ELR (cell line): ENCODE measurements at places on chromosomes 1 and 21.

GRCh38 chr1:58166417-58166816 is 380.1 kb downstream of the OMA1 start:
- no peak for DNase-seq

DNA sequence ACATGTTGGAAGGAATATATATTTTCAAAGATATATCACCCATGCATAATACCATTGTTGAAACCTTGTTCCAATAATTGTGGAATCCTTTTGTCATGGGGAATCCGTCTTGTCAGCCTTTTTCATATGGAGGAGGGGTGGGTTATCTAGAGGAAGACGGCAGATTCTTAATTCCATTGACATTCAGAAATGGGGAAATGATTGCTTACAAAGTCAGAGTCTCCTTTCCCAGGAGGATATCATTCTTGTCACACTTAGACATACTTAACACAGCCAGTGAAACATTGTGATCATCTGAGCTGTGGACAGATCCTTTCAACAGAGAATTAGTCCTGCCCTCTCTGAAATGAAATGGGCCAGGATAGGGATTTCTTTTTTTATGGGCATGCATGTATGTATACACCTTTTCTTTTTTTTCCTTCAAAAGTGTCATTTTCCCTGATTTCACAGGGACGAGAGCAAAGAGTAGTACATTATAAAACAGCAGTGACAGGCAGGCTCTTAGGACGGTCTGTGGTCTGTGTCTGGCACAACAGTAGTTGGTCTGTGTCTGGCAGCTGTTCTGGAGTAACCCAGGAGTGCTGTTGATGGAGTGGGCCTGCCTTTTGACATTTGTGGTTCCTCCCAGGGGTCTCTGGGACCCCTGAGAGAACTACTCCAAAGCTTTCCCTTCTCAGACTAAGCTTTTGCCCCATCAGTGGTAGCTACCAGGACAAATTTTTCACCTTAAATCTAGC is 50.1 kb downstream of the VPS13D start:
- DNase-seq: no peak

DNA sequence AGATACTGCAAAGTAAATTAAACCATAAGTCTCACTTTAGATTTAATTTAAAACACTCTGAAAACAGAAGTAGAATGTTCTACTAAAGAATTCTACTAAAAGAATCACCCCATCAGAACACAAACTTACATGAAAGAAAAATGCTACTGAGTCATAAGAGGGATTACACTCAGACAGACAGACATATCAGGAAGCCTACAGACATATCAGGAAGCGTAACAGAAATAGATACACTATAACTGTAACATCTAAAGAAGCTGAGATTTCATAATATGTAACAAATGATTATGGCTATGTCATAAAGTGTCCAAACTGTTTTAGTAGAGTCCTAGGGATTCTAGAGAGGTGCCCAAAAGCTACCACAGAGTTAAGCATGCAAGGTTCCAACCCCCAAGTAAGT is 23.9 kb downstream of the FOXJ3 start:
- DNase-seq: no peak

- DNase-seq: peak; percentile 8
Observed at GRCh38 chr21:34670220-34670961, 1.6 kb downstream of the CLIC6 start.

DNA sequence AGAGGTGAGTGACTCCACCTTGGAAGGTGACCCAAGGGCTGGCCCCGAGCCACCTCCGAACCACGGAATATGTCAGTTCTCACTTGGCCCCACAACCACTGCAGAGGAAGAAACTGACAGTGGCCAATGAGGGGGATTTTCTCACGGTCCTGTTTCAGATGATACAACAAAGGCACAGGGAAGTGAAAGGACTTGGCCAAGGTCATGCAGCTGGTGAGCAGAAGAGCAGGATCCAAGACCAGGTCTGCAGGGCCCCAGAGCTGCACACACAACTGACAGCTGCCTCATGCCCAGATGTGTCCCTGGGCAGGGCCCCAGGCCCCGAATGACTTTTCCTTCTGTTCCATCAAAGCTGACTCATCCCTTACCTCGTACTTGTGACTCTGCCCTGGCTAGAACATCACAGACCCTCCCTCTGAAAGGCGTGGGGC is 25.8 kb upstream of the EVA1B start:
- peak; percentile 84 for DNase-seq

DNA sequence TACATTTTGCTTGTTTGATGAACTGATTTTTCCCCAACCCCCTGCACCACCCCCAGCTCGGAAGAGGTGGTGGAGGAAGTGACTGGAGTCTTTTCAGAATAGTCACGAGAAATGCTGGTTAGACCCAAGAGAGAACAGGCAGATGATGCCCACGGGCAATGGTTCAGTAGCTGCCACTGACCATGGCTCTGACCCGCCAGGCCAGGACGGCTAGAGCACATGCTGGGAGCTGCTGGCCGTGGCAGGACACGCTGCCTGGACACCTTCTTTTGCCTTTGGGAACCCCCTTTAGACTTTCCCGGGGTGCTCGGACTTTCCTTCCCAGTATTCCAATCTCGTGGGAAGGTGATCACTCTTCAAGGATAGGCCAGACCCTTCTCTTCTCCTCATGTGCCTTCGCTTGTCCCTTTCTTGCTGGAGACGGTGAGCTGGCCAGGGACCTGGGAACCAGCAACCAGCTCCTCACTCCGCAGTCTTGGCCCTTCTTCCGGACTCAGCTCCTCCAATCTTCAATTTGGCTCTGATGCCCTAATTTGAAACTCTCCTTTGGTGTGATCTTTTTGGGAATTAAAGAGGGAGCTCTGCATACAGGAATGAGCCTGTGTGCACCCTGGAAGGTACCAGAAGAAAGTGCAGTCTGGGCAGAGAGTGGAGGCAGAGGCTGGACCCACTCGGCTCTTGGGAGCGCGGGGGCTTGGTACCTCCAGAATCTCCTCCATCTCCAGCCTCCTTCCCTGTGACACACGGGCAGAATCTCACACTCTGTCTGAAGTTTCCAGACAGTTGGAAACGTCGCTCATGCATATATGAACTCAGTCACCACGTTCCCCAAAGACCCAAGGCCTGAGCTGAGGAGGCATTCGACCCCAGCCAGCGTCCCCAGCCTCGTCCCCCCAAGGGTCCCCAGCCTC is 4.0 kb upstream of the PDE9A start:
- DNase-seq: no peak

DNA sequence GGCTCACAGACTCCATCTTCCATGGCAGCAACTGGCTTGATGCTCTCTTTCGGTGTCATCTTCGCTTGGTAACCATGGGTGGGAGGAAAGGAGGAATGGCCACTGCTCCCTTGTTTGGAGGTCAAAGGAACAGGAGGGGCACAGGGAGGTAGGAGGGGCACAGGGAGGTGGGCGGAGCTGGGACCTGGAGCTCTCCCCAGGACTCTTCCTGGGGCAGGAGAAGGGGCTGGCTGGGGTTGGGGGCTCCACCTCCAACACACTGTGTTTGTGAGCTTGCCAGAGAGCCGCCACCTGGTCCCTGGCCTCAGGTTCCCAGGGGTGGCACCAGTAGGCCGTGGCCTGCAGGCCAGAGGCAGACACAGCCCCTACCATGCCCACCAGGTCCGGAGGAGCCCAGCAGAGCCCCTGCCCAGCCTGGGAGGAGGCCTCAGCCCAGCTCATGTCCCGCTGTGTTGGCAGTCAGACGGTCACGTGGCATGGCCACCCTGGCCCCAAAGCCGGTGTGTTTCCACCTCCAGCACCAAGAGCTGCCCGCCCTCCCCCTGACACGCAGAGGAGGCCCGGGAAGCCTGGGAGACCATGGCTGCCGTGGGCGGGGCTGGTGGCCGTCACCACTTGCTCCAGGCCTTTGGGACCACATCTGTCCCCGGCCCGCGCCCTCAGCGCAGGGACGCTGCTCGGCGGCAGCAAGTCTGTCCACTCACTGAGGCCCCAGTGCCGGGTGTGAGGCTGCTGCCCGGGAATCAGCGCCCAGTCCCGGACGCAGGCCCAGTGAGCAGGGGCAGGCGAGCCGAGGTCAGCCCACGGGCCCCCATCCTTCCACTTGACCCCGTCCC is 73.9 kb downstream of the MORN1 start:
- DNase-seq: no peak

DNA sequence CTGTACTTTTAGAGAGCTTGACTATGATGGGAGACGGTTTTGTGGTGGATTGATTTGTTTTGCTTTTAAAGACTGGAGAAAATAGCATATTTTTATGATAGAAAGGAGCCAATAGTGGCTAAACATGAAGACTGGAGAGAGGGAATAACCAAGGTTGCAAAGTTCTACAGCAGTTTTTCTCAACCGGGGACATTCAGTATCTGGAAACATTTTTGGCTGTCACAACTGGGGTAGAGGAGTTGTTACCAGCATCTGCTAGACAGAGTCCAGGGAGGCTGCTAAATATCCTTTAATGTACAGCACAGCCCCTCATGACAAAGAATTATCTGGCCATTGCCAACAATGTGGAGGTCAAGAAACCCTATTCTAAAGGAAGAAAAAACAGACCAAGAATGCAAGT is 38.4 kb upstream of the RAP1A start:
- DNase-seq: no peak

- peak; percentile 90 for DNase-seq
Observed at GRCh38 chr1:230642263-230642959, at the start of gene COG2. COG2 (plus strand) TSS chr1:230642481; CDS start chr1:230642607, 126 bp downstream.

GRCh38 chr1:121538943-121539575 is 354.3 kb downstream of the SRGAP2C start:
- no peak for DNase-seq

DNA sequence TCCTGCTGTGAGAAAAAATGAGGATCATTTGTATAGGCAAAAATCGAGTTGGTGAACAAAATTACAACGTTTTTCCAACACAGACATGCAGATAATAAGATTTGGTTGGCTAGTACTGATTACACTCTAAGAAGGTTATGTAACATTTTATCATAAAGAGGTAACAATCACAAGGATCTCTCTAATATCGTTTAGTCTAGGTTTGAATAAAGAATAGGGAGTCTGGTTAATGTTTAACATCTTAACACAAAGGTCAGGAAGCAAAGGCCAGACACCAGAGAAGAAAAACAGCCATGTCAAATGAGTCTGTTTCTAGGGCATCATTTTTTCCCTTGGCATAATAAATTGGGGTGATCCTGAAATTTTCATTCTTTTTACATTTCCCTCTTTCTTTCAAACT is 207.4 kb upstream of the CHRM3 start:
- DNase-seq: no peak

GRCh38 chr1:63087966-63088365 is 234.4 kb upstream of the FOXD3 start:
- peak; percentile 23 for DNase-seq

- DNase-seq: no peak
Observed at GRCh38 chr21:28822123-28822399, 170.6 kb downstream of the LTN1 start.

DNA sequence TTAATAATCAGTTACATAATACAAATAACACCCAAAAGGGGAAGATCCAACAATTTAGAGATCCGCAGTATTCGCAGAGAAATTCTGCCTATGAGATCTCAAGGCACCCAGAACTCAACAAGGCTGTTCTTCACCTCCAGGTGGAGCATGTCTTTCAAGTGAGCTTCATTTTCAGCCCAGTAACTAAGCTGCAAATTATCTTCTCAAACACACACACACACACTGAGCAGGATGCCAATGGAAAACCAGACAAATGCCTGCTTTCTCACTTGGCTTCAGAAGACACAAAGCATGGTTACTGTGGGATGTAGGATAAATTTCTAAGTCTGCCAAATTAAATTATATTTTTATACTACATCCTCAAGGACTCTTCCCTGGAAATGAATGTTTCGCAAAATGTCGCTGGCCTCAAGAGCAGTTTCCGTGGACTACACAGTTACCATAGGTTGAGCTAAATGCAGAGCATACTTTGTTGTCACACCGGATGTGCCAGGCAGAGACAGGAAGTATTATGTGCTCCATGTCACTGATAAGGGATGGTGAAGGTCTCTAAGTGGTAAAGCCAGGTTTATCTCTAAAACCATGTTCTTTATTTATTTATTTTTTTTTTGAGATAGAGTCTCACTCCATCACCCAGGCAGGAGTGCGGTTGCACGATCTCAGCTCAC is 30.3 kb downstream of the UBR4 start:
- DNase-seq: peak; percentile 46

GRCh38 chr1:114455102-114455785 is 55.8 kb downstream of the TRIM33 start:
- peak; percentile 39 for DNase-seq

DNA sequence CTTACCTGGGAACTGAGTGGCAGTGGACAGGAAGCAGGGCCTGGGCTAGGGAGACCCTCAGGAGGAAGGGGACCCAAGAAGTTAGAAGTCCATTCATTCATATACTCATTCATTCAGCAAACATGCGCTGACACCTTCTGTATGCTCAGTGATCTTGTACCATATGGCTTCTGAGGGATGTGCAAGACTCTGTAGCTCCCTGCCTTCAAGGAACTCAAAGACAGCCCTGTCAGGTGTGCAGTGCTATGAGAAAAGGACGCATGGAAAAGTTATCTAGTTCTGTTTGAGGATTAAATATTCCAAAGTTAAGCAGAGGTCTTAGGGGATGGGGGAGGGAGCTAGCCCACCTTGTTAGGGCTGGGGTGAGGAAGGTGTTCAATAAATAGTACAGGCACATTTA is 12.5 kb downstream of the DMAP1 start:
- DNase-seq: no peak

DNA sequence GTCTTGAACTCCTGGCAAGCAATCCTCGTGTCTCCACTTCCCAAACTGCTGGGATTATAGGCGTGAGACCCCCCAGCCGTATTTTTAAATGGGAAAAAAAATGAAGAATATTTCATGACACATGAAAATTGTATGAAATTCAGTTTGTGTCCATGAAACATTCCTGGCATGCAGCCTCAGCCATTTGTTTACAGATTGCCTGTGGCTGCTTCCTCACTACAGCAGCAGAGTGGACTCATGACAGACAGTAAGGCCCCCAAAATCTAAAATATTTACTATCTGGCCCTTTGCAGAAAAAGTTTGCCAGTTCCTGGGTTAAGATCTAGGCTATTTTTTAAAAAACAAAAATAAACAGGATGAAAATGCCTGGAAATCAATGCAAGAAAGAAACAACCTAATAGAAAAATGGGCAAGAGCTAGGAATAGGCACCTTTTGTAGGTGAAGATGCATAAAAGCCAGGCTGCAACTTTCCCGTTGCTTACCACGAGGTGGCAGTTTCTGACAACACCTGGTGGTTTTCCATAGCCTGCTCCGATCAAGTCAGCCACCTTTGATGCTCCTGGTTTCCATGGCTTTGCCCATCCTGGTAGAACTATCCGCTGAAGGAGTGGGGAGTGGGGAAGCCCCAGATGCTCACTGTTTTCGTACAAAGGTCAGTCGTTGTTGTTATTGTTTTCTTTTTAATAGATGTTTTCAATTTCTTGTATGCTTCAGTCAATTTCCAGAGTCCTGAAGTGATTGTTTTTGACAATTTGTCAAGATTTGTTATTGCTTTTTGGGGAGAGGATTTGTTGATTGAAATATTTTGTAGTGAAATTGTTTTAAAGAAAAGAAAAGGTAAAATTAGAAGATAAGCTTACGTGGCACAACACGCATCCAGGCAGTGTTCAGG is 24.3 kb downstream of the UBE2Q1 start:
- DNase-seq: peak; percentile 55

- no peak for DNase-seq
Observed at GRCh38 chr1:61284248-61284854, 202.0 kb downstream of the NFIA start.

- DNase-seq: peak; percentile 46
Observed at GRCh38 chr1:203306089-203306964, 1.0 kb downstream of the BTG2 start.

- DNase-seq: no peak
Observed at GRCh38 chr1:204450461-204451257, 39.0 kb upstream of the PPP1R15B start.
